ENCODE measurements at places on chromosomes 2 and 18.

DNA sequence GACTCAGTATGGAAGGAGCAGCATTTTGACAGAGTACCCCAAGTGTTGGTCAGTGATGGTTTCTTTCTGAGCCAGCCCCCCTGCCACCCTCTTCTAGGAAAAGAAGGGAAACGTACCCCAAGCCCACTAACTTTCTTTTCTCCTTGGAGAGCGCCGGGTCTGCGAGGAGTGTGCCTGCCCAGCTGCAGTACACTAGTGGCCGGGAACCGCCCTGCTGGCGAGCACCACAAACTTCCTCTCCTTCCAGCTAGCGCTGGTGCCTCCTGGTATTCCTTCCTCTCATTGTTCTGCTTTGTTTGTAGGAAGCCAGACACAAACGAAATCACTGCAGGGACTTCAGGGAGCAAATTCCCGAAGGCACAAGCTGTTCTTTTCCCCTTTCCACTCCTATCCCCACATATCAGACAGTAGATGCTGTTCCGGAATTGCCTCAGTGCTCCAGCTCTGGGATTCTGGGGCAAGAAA lies 1.8 kb downstream of the CCDC85A start:
- peak; percentile 34 for DNase-seq

DNA sequence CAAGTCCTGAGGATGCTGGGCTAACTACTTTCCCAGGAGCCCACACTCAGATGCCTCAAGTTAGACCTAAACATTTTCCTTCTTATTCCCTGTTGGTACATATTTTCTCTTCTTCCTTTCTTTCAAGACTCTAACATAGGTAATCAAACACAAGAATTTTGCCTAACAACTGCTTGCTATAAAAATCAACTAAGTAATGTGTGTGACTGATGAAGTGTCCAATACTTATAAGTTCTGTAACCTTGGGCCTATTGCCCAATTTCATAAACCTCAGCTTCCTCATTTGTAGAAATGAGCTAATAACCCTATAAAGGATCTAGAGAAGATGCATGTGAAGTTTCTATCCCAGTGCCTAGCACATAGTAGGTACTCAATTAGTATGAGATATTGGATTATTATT lies 31.6 kb upstream of the PIK3C3 start:
- DNase-seq, result no peak

GRCh38 chr2:11080253-11081115 lies 74.8 kb upstream of the SLC66A3 start:
- no peak for DNase-seq

- no peak for DNase-seq
Observed at GRCh38 chr18:27661320-27662018, 476.4 kb upstream of the CHST9 start.

DNA sequence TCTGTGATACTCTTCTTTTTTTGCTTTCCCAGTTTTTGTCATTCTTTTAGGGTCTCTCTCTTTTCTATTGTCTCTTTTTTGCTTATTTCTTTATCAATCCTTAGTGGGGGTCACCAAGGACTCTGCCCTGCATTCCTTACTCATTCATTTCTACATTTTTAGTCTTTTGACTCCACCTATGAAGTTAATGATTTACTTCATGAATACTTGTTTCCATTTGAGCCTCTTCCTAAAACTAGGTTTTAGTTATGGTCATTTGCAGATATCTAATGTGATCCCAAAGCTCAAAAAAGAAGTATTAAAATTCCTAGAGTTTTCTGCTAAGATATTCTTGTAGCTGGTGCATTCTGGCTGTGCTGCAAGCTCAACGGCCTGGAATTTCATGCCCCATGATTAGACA lies 149.3 kb upstream of the AQP4 start:
- no peak for DNase-seq
